ENCODE measurements at places on chromosomes 12 and 14.

DNA sequence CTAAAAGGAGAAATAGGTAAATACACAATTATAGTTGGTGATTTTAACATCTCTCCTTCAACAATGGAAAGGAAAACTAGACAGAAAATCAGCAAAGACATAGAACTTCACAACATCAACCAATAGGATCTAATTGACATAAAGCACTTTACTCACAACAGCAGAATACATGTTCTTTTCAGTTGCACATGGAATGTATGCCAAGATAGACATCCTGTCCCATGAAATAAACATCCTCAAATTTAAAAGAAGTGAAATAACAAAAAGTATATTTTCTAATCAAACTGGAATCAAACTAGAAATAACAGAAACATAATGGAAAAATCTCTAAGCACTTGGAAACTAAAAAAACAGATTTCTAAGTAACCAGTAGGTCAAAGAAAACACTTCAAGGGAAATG is 296.2 kb upstream of the RGS6 start:
- DNase-seq = no peak

- DNase-seq = peak; percentile 14
Measured at GRCh38 chr12:97148941-97149559, 242.0 kb downstream of the NEDD1 start.

DNA sequence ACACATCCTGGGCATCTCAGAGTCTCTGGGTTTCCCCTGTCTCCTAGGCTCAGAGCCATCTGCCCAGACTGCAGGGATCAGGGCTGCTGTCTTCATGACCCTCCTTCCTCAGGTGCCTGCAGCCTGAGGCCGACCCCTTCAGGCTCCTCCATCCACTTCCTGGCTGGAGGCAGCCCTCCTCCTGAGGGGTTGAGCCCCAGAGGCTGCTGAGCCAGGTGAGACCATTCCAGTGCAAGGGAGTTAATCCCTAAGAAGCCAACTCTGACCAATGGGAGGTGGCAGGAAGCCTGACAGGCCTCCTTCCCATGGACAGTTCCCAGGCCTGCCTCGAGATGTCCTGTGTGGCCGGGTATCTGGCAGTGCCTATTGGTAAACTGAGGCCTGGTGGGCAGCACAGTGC is 8.4 kb upstream of the PPP4R4 start:
- no peak for DNase-seq

GRCh38 chr12:124203176-124203575 is 91.7 kb upstream of the RFLNA start:
- no peak for DNase-seq

GRCh38 chr14:103738166-103738565 is 22.6 kb downstream of the ZFYVE21 start:
- peak; percentile 78 for DNase-seq

DNA sequence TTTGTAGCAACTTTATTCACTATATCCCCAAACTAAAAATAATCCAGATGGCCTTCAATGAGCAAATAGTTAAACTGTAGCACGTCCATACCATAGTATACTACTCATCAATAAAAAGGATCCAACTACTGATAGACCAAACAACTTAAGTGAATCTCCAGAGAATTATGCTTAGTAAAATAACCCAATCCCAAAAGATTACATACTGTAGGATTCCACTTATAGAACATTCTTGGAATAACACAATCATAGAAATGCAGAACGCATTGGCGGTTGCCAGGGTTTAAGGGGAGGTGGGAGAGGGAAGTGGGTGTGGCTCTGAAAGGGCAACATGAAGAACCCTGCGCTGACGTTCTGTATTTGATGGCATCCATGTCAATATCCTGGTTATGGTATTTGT is 28.6 kb downstream of the SNRPF start:
- DNase-seq = peak; percentile 18

GRCh38 chr12:92675092-92675865 is 27.5 kb upstream of the PLEKHG7 start:
- no peak for DNase-seq

- DNase-seq = no peak
Measured at GRCh38 chr14:87940382-87940781, 52.6 kb downstream of the GALC start.

DNA sequence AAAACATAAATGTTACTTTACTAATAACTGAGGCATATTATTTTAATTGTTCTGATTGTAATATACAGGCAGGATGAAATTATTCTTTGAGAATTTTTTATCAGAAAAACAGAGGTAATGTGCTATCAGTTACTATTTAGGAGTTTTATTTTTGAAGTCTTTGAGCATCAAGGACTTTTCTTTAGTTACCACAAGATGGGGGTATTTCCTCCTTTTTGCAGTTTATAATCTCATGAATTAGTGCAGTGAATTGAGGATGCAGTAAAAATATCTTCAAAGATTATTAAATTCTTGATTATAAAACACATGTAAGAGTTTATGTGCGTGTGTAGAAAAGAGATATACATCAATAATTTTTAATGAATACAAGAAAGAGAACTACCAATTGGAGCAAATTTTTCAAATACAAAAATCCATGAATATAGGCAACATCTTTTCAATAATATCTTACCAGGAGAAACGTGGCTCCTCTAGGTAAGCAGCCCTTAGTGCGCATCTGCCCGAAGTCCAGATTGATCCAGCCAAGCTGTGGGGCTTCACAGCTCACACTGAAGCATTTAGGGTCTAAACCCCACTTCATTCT is 71.6 kb downstream of the ERGIC2 start:
- DNase-seq = peak; percentile 24

DNA sequence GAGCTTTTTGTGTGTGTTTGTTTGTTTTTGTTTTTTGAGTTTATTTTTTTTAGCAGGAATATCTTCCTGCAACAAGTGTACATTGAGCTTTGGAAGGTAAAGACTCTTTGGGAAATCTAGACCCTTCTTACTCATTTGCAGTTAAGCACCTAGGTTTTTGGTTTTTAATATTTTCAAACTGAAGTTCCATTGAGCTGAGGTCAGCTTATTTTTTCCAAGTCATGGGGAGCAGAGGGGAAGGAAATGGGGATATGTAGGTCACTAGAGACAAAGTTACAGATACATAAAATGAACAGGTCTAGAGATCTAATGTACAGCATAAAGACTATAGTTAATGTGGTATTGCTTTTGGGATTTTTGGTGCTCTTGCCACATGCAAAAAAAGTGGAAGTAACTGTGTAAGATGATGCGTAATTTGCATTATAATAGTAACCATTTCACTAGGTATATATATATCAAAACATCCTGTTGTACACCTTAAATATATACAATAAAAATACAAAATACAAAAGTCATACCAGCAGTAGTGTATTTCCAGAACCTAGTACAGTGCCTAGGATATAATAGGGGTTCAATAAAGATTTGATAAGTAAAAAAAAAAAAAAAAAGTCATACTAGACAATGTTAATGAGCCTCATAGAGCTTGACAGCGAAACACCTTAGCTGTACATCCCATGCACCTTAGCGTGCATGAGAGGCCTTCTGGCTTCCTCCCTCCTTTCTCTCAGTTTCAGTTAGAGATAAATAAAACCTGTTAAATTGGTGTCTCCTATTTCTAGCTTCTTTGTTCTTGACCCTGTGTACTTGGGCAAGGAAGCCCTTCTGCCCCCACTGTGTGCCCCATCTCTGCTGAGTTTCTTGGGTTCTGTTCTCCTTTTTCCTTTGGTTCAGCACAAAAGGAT is 22.7 kb downstream of the CGRRF1 start:
- DNase-seq = no peak

GRCh38 chr12:124760560-124760959 is 103.1 kb downstream of the SCARB1 start:
- DNase-seq = no peak

DNA sequence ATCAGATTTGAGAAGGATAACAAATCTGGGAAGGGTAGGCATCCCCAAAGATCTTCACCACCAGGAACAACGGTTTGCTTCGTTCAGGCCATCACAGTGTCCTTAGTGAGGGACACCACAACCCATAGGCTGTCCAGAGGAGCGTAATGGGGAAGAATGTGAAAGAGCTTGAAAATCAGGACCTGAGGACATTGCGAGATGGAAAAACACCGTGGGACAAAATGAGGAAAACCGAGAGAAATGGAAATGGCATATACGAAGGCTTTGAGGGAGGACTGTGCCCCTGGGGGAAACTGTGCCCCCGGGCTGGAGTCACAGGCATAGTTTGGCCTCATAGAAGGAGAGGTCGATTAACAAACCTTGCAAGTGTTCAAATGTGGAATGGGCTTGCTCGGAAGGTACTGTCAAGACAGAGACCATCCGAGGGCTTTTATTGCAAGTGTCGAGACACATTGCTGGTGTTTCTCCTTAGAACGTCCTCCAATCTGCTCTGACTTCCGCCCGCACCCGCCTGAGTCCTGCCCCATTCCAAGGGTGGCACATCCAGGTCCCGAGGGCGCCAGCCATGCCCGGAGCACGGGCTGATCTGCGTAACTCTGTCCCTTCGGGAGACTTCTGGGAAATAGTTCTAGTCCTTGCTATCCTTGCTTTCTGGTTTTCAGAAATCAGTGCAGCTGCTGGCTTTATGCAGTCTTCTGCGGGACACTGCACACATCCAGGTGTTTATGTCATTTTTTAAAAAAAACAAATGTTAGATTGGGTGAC is 885 bp upstream of the PALS1 start:
- no peak for DNase-seq

DNA sequence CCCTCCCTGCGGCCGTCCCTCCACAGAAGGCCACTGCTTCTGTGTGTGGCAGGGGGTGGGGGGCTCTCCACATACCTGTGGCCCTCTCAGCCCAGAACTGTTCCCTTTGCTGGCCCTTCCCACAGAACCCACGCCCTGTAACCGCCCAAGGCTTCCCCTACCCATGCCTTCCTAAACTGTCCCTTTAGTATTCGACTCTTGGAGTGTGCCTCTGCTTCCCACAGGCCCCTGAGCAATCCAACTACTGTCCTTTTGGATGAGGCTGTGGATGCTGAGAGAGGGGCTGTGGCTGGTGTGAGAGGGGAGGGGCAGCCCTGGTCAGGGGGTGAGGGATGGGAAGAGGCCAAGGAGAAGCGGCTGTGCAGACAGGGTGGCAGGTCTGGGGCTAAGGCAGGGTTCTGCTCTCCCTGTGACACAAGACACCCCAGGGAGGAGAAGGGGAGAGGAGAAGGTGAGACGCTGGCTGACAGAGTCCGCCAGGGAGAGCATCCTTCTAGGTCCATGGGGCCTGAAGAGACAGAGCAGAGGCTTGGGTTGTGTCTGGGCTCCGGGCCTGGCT is 46.0 kb downstream of the DLK1 start:
- no peak for DNase-seq

- DNase-seq = no peak
Measured at GRCh38 chr14:55142466-55142865, 13.4 kb downstream of the LGALS3 start.

DNA sequence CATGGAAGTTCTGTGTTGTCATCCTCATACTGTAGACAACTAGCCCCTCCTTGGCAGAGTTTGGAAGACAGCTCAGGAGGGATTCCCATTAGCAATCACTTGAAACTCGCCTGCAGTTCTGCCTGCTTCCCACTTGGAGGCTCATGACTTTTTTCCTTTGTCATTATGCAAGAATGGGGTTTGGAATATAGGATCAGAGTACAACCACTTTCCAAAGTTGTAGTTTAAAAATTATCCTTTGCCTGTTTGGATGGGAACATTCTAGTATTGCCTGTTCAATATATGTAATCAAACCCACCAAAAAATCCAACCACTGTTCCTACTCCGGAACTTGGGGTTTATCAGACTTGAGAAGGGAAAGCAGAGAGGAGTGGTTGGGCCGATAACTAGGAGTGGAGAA is 2.1 kb upstream of the GPD1 start:
- DNase-seq = peak; percentile 52

GRCh38 chr14:23079716-23080115 is 15.2 kb downstream of the ACIN1 start:
- DNase-seq = peak; percentile 48

GRCh38 chr12:14256555-14257169 is 108.8 kb upstream of the ATF7IP start:
- DNase-seq = peak; percentile 86

DNA sequence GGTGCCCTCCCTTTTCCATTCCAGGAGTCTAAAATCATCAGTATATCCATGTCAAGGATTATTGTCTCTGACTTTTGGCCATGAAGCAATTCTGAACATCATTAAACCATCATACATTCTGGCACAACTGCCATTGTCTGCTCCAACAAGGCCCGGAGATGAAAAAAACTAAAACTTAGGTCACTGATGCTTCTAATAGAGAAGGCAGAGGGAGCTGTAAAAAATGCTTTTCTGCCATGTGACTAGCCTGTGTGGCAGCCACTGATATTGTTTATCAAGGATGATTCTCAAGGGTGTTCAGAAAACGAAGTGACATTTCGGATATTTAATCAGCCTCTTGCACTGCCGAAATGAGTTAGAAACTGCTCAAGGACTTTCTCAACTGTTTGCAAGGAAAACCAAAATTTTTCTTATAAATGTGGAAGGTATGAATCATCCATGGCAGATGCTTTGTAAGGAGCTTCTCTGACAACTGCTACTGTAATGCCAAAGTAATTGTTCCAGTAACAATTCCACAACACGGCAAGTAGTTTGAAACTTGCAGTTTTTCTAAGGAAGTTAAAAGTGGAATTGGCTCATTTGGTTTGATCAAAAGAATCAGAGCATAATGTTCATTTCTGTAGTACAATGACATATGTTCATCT is 1076.5 kb upstream of the FLRT2 start:
- DNase-seq = peak; percentile 38

DNA sequence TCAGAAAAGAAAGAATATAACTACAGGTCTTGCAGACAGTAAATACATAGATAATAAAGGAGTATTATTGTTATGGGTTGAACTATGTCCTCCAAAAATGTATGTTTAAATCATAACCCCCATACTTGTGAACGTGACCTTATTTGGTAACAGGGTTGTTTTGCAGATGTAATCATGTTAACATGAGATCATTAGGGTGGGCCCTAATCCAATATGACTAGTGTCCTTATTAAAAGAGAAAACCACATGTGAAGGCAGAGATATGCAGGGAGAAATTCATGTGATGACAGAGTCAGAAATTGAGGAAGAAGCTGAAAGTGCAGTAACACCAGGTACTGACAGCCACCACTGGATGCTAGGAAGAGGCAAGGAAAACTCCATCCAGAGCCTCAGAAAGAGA is 29.0 kb downstream of the MAGOHB start:
- DNase-seq = peak; percentile 47

- no peak for DNase-seq
Measured at GRCh38 chr12:78448692-78449091, 415.9 kb upstream of the SYT1 start.

DNA sequence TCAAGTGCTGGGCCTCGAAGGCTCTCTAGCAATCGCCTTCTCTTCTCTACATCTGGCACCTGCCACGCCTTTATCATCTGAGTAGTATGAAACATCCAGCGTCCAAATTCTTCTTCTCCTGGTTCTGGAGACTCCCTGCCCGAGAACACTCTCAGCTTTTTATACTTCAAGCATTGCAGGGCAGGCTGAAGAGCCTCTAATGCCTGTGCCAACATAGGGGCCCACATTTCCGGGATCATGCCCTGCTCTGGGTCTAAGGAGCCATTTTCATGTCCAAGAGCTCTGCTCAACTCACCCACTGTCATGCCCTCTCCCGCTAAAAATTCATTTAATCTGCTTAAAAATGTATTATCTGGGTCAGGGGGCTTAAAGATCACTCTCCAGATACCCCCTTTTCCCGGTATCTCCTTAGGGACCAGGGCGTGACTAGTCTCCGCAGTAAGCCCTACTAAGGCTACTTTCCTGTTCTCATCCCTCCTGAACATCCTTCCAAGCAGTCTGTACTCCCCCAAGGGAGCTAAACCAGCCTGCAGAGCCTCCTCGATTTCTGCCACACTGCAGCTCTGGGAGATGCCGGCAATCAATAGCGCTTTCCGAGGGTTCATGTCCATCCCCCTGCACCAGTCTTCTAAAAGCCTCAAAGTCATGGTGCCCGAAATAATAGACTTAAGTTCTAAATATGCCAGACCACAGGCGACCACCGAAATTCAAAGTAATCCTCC is 940 bp downstream of the MOAP1 start:
- DNase-seq = no peak
